ENCODE measurements at places on chromosomes 2 and 18.

GRCh38 chr2:15498554-15498953 is 62.6 kb downstream of the NBAS start:
- DNase-seq = no peak

DNA sequence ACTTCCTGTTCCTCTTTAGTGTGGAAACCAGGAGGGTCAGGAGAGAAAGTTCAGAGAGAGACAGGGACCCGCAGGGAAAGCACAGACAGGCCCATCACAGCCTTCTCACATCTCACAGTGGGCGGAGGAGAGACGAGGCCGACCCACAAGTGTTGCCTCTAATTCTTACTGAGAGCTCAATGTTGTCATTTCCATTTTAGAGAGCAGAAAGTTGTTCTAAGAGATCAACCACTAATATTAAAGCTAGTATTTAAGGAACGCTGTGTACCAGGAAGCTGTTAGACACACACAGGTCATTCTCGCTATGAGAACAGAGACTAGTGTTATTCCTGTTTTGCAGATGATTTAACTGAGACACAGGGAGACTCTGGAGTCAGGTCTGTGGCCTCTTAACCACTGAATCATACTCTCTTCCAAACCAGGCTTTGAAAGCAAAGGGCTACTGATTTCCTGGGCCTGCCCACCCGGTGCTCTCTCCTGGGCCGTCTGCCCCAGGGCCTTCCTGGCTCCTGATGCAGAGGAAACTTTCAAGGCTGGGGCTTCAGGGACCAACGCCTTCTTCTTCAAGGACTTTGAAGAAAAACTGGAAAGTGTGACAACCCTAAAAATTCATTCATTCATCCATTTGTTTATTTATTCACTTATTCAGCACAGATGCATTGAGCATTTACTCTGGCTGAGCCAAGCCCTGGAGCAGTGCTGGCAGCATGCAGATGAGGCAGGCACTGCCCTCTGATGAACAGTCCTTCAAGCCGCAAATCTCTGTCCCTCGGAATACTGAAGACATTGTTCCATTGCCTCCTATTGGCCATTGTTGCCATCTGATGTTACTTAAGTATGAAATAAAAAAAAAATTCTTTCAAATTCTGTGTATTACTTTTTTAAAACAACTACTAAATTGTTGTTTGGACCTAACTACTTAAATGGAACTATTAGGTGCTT is 37.2 kb upstream of the BIN1 start:
- DNase-seq = no peak

- no peak for DNase-seq
Observed at GRCh38 chr2:8285081-8285480, 396.8 kb upstream of the ID2 start.

DNA sequence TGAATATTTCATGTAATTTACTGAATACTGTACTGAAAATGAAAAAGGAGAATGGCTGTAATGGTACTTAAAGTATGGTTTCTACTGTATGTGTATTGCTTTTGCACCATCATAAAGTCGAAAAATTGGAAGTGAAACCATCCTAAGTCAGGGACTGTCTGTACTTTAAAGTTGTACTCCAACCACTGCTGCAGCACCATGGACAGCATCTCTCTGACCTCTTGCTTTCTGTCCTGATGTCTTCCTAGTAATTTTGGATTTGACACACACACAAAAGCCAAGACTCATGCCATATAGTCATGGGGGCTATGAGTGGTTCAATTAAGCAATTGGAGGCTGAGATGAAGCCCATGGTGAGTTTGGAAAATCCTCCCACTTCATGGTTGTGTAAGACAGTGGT is 256.3 kb upstream of the PKDCC start:
- DNase-seq = no peak

DNA sequence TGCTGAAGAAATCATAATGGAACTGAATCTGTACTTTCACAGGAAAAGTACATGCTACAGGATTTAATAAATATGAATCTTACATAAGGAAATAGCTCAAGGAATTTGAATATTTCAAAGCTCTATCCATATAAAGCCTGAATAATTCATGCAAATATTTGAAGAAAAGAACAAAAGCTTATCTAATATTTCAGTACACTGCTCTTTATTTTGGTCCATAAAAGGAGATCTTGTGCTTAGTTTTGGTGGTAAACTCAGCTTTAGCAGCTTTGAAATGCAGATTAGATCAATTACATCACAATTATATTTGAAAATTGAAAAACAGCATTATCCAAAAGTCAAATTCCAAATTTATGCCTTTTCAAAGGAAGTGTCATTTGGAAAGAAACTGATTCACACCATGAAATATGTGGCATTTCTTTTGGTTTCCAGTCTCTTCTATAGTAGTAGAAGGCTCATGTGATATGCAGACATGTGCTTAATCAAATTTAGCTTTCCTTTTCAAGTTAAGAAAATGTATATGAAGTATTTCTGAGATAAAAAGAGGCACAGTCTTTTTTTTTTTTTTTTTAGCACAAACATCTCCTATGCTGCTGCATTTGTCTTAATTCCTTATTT is 42.1 kb upstream of the MAP4K3 start:
- no peak for DNase-seq

GRCh38 chr2:172999641-173000386 is 75.8 kb upstream of the MAP3K20 start:
- no peak for DNase-seq

GRCh38 chr2:96511851-96512250 is 6.7 kb upstream of the NEURL3 start:
- no peak for DNase-seq

GRCh38 chr18:58540381-58540943 is 88.4 kb downstream of the ALPK2 start:
- no peak for DNase-seq

GRCh38 chr18:8960740-8961657 is 141.5 kb upstream of the NDUFV2 start:
- DNase-seq = no peak

- DNase-seq = no peak
Observed at GRCh38 chr2:219230059-219230540, 494 bp downstream of the ANKZF1 start.

- no peak for DNase-seq
Observed at GRCh38 chr2:181823405-181823804, 68.1 kb upstream of the ITPRID2 start.

GRCh38 chr2:127847931-127848330 is 10.0 kb downstream of the POLR2D start:
- no peak for DNase-seq

GRCh38 chr2:150471813-150472510 is 15.5 kb downstream of the RND3 start:
- no peak for DNase-seq

DNA sequence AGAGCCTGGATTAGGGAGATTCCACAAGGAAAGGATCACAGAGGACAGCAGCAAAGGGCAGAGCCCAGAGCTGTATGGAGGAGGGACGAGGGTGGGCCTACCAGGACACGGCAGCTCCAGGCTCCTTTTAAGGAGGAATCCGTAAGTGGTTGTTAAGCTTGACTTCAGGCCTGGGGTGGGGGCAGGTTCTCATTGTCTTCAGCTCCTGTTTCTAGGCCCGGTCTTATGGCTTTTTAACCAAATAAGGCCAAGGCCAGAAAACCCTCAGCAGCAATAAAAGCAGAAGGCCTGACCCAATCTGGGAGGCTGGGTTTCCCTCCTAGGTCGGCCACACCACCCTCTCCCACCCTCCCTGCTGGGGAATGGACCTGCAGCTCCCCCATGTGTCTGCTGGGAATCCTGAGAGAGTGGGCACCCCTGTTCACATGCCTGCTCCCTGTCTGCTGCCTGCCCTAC is 111.2 kb downstream of the PLB1 start:
- DNase-seq = no peak

DNA sequence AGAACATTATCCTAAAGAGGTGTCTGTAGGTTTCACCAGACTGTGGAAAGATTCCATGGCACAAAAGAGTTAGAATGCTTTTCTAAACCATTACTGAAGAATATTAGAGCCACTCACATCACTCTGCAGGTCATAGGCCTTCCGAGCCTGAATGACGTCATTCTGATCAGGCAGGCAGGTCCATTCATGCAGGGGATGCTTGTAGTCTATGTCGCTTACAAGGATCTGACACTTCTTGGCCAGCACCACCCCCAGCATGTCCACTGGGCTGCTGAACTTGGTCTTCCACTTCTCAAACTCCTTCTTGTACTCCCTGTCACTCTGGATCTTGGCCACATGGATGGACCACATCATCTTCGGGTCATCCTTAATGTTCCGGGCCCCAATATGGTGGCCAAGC is 120.1 kb downstream of the NEB start:
- no peak for DNase-seq

GRCh38 chr2:101887328-101887727 is 104.4 kb upstream of the IL1R2 start:
- no peak for DNase-seq

DNA sequence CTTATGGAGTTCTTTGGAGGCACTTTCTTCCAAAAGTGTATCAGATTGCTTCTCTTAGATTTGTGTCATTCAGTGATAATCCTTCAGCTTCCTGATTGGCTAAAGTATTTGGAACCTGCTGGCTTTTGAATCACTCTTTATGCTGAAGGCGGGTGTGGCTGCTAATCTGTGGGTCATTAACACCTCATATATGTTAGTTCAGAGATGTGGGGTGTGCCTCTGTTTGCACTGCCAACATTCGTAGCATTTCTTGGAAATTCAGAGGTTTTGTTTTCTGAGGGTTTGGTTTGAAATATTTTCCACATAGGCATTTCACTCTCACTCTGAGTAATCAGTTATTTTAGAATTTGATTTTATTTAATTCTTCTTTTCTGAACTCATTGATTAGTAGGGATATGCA is 1604.4 kb upstream of the ACVR2A start:
- no peak for DNase-seq

- no peak for DNase-seq
Observed at GRCh38 chr2:237280939-237281338, 133.0 kb downstream of the COL6A3 start.

DNA sequence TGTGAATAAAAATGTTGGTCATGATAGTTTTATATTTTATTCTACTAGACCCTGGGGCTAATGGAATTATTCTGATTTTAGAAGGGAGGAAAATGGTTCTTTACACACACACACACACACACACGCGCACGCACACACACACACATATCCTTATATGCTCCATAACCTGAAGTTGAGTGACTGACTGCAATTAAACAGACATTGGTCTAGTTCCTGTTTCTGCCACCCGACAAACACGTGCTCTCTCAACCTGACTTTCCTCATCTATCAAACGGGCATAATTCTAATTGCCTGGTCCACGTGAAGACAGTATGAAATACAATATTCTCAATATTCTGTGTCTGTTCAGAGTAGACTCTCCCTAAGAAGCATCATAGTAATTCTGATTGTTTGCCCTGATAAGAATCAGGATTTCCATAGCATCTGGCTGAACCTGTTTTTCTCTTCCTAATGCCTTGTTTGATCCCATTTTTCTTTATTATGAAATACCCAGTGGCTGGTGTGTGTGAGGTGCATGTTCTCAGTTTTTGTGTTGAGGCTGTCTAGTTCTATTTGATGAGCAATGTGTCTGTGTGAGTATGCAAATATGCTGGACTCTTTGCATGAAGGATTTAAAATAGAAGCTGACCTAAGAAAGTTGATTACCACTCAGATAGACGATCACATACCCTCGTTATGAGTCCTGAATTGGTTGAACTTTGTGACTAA is 51.0 kb downstream of the SETBP1 start:
- DNase-seq = no peak

GRCh38 chr2:28616396-28616999 is 120.6 kb downstream of the PLB1 start:
- DNase-seq = no peak

GRCh38 chr18:8942909-8943545 is 159.5 kb upstream of the NDUFV2 start:
- DNase-seq = no peak

Data from activated CD8-positive, alpha-beta memory T cell treated with anti-CD3 and anti-CD28 coated beads for 1 hour (primary cell).